Aorta (tissue), 5 donors: ENCODE measurements at places on chromosomes 1 and 21. TPM values are rescaled to one million over a fixed set of nuclear protein-coding genes. Genes with fewer than 3 reads are reported as not detected.

DNA sequence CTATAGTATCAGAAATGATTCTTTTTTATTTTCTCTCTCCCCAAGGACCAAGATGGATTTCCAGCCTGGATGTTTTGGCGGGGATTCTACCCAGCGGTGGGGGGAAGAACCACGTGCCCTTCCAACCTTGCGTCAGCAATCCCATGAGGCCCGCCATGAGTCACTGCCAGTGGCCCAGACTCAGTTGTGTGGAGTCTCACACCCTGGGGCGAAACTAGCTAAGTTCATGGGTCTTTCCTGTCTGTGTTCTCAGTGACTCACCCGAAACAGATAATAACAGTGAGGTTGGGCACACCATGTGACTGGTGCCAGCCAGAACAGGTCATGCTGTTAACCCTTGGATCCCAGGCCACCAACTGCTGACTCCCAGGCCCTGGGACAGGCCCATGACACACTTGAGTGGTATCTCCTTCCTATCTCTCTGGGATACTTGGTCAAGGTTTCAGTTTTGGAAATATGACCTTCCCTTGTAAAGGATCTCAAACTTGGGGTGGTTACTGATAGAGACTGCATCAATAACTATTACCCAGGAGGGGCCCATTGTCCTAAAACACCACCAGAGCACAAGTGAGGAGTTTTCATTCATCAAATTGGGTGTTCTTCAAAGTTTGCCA, 98.0 kb upstream of the DUSP10 start:
- DNase-seq, result peak; percentile 62

DNA sequence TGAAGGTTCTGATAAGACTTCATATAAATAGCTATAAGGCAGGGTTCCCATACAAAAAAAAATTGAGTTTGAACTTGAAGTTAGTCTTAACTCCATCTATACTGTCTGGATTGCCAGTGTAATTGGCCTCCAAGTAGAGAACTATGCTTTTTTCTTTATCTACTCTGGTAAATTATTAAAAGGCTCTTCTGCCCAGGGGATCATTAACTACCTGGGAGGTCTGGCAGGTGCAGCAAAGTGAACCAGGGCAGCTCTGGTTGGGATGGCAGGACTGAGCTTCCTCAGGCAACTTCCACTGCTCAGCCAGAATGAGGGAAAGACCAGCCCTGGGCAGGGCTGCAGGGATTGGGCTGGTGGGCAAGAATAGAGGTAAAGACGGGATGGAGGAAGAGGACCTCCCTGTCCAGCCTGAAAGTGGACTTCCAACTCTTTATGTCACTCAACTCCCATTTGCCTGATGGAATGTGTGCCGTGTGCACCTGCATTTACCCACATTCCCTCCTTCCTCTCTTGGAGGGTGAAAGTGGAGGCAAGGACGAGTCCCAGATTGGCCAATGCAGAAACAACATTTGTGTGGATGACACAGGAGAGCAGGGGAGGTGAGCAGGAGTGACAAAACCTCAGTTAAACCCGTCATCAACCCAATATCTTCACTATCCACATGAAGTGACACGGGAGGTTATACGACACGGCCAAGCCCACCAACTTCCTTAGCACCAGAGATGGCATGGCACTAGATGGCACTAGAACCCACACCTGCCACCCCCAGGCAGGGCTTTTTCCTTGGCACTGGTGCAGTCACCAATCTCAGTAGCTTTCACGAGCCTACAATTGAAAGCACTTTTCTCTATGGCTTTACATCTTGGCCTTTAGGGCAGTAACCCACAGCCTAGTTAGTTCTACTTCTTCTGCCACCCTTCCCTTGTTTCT, 25.2 kb downstream of the CCN1 start:
- DNase-seq, result no peak

ERICH3 gene
- polyA plus RNA-seq, result under 0.01 TPM

DNA sequence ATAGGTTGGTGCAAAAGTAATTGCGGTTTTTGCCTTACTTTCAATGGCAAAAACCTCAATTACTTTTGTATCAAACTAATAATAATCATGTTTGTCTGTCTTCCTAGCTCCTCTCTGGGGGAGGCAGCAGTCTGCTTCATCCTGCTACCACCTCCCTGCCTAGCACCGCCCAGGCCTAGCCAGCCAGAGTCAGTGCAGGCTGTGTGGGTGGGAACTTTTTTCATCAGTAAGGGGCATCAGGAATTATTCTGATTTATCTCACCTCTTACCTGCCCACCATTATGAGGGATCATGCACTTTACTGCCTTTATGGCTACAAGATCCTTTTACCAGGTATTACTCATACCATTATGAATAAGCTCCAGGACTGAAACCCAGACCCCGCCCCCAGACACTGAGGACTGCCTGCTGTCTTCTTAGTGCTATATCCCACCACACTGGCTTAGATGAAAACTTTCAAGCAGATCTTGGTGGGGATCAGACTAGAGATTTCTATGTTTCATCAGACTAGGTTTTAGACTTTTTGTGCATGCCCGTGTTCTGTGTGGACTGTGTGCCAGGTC, 116.4 kb downstream of the PBX1 start:
- DNase-seq, result no peak

LAX1 gene
- polyA plus RNA-seq, result not detected

DNA sequence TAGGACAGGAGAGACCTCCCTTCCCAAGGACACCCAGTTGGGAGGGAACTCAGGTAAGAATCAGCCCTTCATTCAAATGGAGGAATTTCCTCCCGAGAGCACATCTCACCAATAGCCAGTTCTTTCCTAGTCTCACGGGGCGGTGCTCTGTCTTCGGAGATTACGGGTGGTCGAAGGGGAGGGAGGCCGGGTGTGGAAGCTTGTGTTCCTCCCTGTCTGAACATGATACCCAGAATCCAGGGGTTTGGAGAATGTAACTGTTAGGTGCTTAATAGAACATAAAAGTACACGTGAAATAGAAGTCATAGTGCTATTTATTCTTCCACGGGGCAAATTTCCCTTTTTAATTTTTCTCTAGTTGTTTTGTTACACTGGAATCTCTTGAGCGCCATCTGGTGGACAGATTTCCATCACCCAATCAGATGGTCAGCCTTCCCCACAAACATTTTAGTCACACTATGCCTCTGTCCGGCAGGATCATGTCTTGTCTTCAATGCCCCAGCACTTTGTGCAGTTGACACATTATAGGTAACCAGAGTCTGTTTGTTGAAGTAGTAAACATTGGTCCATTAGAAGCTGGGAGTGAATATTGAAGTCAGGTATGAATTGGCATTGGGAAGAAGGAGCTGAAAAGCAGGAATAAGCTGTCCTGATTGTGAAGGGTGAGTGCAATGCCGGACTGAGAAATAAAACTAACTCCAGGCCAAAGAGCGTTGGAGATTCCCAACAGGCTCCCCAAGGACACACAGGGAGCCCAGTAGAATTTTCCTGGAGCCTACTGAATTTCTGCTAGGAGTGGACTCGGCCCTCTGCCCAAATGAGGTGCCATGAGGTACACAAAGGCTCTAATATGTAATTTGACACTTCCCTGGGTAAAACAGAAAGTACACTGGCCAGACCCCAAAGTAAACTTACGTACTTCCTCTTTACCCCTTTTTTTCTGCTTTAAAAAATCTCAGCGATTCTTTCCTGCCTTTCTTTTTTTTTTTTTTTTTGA, 27.6 kb upstream of the ZNF697 start:
- DNase-seq, result peak; percentile 78

DCST1 gene
- polyA plus RNA-seq, result not detected

DNA sequence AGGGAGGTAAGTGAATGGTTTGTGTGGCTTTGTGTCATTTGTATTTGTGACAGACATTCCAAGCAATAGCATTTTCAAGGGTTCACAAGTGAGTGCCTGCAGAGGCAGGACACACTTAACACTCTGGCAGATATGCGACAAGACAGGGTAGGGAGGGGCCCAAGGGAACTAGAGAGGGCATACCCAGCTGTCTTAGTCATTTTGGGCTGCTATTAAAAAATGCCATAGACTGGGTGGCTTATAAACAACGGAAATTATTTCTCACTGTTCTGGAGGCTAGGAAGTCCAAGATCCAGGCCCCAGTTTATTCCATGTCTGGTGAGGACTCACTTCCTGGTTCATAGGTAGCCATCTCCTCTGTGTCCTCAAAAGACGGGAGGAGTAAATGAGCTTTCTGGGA, 137.4 kb downstream of the FGGY start:
- no peak for DNase-seq

DNA sequence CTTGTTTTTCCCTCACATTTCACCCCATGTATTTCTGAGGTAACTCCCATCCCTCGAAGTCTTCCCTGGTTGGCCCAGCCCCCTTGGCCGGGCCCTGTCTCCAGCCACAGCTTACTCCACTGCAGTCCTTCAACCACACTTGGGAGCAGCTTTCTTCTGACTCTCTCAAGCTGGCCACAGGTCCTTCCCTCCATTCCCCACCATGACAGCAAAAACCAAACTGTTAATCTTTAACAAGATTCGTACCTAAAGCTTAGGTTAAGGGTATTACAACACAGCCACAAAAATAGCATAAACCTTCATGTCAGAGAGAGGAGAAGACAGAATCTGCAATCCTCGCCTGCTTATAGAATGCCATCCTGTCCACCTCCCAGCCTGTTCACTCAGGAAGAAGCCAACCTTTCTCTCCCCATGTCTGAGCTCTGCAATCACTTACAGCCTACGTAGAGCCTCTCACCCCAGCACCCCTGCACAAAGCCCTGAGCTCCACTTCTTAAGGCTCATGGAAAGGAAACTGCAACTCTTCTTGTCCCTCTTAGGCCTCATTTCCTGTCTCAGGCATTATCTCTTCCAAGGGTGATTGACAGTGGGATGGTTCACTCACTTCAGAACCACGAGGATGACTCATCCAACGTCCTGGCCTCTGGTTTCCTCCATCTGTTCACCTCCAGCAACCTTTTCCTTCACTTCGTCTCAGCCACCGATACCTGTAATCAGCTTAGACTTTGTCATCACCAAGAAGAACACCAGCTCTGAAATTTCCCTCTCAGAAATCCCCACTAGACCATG, 72.8 kb downstream of the CD2 start:
- DNase-seq, result no peak
